ENCODE measurements at places on chromosomes 2 and 18.

DNA sequence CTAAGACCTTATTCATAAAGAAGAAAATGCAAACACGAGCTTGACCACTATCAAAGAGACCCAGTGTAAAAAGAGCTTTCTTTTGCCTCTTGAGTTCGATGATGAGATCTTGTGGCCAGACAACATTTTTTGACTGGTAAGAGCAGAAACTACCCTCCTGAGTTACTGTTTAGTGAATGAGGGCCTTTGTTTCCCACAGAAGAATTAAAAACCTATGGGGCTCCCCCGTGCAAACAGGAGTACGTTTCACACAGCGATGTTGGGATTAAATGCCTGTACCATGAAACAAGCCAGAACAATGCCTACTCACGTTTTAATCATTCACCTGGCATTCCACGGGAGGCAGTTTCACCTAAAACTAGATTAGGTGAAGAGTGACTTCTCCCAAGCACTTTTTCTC, 36.0 kb downstream of the MYCN start:
- no peak overlapping the region for H3K4me3 ChIP-seq
- H3K27ac ChIP-seq = no peak overlapping the region
- no peaks in the 10 kb centered on the region for H3K4me1 ChIP-seq
- H3K36me3 ChIP-seq = no peaks in the 10 kb centered on the region
- no peaks in the 10 kb centered on the region for H3K27me3 ChIP-seq

GRCh38 chr2:188450732-188451483, 159.2 kb downstream of the GULP1 start:
- H3K4me1 ChIP-seq = no peaks in the 10 kb centered on the region
- H3K27ac ChIP-seq = no peak overlapping the region
- H3K27me3 ChIP-seq = no peaks in the 10 kb centered on the region
- DNase-seq = no peak

DNA sequence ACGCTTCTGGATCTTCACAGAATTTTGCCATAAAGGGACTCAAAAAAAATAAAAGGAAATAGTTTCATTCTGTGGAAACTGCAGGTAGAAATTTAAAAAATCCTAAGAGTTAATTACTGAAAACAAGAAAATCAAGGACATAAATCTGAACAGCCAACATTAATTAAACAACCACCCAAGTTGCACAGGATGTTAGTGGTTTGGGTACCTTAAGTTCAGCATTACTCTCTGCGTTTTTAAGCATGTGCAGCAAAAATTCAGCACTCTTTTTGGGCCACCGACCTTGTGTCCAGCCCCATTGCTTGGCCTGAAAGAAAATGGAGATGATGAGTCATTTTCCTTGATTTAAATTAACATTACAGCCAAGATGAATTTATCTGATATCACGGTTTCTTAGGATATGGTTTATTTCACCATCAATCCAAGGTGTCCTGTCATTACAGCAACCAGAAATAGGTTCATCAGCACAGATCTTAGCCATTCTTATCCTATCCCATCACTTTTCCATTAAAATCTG, 3.3 kb upstream of the C18orf32 start:
- no peaks in the 10 kb centered on the region for H3K27me3 ChIP-seq
- H3K4me1 ChIP-seq = peaks cover 37% of the 10 kb centered on the region
- H3K4me3 ChIP-seq = no peak overlapping the region
- H3K27ac ChIP-seq = peak overlapping the region; percentile 90
- DNase-seq = no peak
- H3K36me3 ChIP-seq = peaks cover 37% of the 10 kb centered on the region

GRCh38 chr2:13818002-13818401, 814.5 kb upstream of the LRATD1 start:
- no peak overlapping the region for H3K27ac ChIP-seq
- no peak overlapping the region for H3K4me3 ChIP-seq
